ENCODE measurements at places on chromosomes 1 and 21.

GRCh38 chr1:160069460-160070231, at the start of gene KCNJ10:
KCNJ10 (minus strand) TSS chr1:160070160; CDS start chr1:160042532, 27,628 bp downstream.
- no peak for DNase-seq

DNA sequence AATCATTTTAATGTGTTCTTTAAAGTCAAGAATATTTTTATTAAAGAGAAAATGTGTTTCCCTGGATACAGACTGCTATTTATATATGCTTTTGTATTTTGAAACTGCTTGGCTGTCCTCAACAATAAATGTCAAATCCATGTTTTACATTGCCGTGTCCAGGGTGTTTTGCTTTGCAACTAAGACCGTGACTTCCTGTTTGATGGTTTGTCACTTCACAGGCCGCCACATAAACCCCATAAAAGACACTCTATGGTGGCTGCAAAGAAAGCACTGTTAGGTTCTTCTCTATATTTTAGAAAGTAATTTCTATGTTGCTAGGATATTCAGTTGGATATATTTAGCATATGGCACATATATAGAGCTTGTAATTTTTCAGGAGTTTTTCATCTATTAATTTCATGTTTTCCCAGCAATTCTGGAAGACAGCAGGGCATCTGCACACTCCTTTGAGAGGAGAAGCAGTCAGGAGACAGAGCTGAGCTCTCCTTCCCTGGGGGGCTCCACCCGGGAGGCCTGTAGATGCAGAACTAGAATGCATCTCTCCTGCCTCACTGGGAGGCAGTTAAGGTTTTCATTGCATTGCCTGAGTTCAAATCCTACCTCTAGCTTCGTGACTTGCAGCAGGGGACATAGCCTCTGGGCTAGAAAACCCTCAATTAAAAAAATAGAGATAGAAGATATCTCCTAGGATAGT, 33.1 kb downstream of the PRDM2 start:
- DNase-seq = no peak

DNA sequence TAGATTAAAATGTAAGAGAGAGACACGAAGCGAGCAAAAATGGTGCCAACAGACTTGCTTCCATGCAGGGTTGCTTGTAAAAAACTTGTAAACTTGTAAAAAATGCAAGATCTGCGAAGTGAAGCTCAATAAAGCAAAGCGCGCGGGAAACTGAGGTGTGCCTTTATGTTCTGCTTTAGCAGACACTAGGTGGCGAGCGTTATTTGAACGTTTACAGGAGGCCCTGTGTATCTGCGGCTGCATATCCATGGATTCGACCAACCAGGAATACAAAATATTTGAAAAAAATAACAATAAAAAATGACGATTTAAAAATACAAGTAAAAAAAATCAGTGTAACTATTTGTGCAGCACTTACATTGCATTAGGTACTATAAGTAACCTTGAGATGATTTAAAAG, 1.5 kb downstream of the UBE2G2 start:
- DNase-seq = peak; percentile 53

- DNase-seq = no peak
Observed at GRCh38 chr21:31945141-31945540, 72.3 kb downstream of the HUNK start.

- peak; percentile 96 for DNase-seq
Observed at GRCh38 chr21:38984982-38985567, 179.3 kb downstream of the ETS2 start.

- peak; percentile 97 for DNase-seq
Observed at GRCh38 chr1:116067566-116067890, 43.7 kb upstream of the MAB21L3 start.

DNA sequence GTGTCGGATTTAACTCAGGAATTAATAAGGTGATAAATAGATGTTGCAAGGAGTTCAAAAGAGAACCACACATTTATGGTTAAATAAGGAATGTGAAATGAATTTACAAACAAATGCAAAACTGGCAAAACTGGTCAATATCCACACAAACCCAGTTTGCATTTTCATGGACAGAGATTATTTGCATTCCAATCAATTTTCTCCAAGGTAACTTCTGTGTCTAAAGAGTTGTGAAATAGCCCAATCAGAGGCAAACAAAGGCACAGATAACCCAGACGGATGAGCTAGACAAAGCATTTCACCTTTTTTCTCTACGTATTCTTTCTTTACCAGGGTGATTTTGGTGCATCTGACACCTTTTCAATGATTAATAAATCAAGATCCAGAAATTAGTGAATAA, 63.9 kb downstream of the MAP3K7CL start:
- no peak for DNase-seq

- no peak for DNase-seq
Observed at GRCh38 chr1:36559061-36559460, 76.3 kb upstream of the CSF3R start.

DNA sequence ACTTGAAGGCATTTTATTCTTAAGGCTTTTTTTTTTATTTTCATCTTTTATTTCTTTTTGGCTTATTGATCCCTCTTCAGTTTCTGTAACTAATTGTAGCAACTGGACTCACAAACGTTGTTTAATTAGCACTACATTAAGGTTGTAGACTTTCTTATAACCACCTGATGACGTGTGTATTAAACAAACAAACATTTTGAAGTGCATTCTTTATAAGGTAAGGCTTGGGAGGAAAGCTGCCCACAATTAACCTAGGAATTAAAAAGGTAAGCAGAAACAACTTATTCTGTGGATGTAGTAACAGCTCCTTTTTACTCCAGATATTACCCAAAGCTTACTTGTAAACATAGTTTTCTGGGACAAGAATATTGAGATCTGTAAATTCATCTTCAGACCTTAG, 55.0 kb downstream of the CAMSAP2 start:
- DNase-seq = no peak

- DNase-seq = no peak
Observed at GRCh38 chr1:222987674-222988076, 155.4 kb downstream of the TLR5 start.

GRCh38 chr1:99005537-99005942, 879 bp upstream of the PLPPR5 start:
- DNase-seq = no peak

- no peak for DNase-seq
Observed at GRCh38 chr1:17356387-17357026, 15.5 kb upstream of the PADI6 start.

GRCh38 chr1:39413902-39414528, 77.4 kb upstream of the BMP8A start:
- DNase-seq = no peak

GRCh38 chr21:32383812-32384211, 9.0 kb downstream of the URB1 start:
- no peak for DNase-seq

GRCh38 chr1:15261155-15262002, 14.4 kb downstream of the FHAD1 start:
- no peak for DNase-seq

DNA sequence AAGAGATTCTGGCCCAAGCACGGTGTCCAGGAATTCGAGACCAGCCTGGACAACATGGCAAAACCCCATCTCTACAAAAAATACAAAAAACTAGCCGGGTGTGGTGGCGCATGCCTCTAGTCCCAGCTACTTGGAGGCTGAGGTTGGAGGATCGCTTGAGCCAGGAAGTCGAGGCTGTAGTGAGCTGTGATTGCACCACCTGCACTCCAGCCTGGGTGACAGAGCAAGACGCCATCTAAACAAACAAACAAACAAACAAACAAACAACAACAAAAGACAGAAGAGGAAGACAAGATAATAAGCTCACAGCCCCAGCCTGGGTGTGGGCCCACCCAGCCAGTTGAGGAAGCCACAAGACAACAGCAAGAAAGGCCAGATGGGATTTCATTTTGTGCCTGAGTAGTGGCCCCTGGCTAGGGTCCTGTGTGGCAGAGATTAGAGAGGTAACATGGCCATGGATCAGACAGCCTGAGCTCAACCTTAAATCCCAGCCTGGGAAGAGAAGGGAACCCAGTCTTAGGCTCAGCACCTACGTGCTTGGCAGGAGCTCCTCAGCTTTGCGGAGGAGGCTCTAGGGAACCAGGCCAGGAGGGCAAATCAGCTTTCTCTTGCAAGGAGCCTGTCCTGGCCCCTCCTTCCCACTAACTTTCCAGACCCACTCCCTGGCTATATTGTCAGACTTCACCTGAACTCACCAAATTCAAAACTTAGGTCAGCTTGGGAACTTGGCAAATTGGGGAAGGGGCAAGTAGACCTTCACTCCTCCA, 4.9 kb upstream of the BEST4 start:
- DNase-seq = no peak

DNA sequence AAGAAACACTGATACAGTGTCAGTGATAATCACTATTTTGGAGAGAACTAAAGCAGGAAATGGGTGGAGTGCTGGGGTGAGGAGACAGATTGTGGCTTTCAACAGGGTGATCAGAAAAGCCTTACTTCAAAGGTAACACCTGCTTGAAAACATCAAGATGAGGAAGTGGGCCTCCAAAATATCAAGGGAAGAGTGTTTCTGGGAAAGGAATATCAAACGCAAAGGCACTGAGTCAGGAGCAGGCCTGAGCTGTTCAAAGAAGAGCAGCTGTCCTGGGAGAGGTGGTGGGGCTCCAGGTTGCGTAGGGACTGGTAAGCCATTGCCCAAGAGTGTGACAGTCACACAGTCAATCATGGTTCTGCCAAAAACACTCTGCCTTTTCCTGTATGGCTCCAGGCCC, 47.1 kb upstream of the ATP1A1 start:
- no peak for DNase-seq

- no peak for DNase-seq
Observed at GRCh38 chr1:68308034-68308433, 75.7 kb upstream of the WLS start.

GRCh38 chr1:183281039-183281438, 95.0 kb downstream of the LAMC2 start:
- DNase-seq = peak; percentile 47

GRCh38 chr1:32249831-32250525, 1.1 kb upstream of the LCK start:
- DNase-seq = peak; percentile 24

- DNase-seq = no peak
Observed at GRCh38 chr1:197101978-197102377, 34.9 kb upstream of the F13B start.

All from fibroblast of upper back skin (primary cell).